Stimulated activated CD4-positive, alpha-beta T cell treated with anti-CD3 and anti-CD28 coated beads, Interleukin-1b, Interleukin-23, amount 100 ng/mL, for 1 hour (primary cell): ENCODE measurements at places on chromosomes 16 and 17.
A peak's percentile ranks its signal among the peaks of the same experiment; 100 is the strongest.

DNA sequence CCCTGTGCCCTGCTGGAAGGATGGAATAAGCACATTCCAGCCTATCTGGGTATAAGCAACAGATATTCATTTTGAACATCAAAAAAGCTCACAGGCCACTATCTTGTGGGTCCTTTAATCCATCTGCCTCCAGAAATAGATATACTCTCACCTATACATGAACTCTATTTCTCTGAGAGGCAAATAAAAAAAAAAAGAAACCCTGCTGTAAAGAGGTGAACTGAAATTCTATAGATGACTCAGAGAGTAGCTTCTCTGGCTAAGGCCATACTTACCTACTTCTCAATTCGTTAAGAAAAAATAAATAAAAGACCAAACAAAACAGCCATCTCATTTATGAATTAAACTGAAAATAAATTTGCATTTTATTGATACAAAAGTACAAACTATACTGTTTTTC lies 86.3 kb downstream of the DYNLRB2 start:
- no peak for DNase-seq

GRCh38 chr17:12673788-12674187 lies 8.1 kb downstream of the MYOCD start:
- no peak for DNase-seq

DNA sequence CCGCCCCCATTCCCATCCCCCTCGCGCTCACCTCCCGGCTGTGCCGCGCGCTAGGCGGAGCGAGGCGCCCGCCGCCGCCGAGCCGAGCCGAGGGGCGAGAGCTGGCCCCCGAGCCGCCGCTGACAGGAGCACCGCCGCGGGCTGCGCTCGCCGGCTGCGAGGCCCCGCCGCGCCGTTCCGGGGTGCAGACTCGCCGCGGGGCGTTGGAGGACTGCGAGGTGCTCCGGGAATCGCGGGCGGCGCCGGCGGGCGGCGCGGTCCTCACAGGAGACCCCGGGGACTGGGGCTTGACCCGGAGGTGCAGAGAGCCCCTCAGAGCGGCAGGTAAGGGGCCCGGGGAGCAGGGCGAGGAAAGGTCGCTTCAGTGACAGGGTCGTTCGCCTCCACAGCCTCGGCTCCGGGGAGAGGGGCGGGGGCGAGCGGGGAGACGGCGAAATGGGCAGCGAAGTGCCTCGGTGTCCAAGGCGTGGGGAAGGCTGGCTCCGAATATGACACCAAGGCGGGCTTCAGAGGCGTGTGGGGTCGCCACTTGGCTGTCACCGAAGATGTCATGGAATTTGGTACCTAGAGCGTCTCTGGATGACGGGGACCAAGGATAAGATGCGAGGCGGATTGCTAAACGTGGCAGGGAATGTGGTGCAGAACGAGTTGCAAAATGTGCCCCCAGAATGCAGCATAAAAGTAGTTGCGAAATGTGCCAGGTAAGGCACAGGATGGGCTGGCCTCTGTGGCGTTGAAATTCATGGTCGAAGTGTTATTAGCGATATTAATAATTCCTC lies 580 bp downstream of the TANC2 start:
- peak; percentile 43 for DNase-seq

DNA sequence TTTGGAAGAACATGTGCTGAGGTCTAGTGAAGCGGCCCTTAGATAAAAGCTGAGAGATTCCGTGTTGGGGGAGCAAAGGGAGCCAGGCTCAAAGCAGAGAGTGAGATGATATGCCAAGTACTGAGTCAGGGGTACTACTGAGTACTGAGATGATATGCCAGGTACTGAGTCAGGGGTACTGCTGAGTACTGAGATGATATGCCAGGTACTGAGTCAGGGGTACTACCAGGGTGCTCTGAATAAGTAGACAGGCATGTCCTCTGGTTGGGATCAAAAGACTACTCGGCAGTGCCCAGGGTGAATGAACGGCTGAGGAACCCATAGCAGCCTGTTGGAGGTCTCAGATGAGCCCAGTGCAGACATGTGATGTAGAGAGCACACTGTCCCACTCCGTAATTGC lies 239.0 kb downstream of the SOX9 start:
- DNase-seq, result no peak

GRCh38 chr17:50533720-50534148 lies 1.2 kb downstream of the EPN3 start:
- no peak for DNase-seq

- DNase-seq, result no peak
Observed at GRCh38 chr17:73478768-73479424, 165.3 kb downstream of the SDK2 start.

GRCh38 chr17:59853168-59853918 lies 39.4 kb downstream of the TUBD1 start:
- no peak for DNase-seq
